CD4-positive, alpha-beta T cell treated with Interleukin-17A for 4 hours (primary cell): ENCODE measurements at places on chromosomes 2 and 18.

- no peak for DNase-seq
These were observed 204.2 kb downstream of the EN1 start for GRCh38 chr2:118643294-118643693.

DNA sequence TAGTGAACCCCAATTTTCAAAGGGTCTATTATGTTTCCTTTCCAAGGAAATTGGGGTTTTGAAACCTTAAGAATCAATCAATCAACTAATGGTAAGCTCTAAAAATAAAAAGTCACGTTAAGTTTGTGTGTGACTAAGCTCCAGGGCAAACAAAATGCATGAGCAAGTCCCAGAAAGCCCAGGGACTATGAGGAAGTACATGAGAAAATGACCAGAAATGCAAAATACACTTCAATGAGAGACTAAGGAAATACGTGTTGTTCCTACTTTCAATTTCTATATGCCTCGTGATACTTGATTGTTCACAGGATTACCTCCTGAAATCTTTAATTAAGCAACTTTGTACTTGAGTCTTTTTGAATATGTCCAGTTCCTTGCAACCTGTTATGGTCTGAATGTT, 684.4 kb upstream of the SYT4 start:
- DNase-seq = no peak

DNA sequence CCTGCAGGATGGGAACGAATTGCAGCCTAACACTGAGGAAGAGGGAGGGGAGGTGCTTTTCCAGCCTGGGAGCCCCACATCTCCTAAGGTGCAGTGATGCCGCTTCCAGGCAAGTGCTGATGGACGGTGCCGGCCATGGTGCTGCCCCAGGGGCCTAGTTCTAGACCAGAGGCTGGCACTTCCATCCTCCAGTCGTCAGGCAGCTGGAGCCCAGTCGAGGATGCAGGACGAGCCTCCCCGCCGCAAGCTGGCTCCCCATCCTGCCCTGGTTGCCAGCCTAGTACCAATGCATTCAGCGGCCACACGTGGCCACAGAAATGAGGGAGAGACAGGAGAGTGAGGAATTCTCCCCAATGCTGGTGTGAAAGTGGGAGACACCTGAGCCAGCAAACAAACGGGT, 413.5 kb downstream of the ZNF516 start:
- no peak for DNase-seq

DNA sequence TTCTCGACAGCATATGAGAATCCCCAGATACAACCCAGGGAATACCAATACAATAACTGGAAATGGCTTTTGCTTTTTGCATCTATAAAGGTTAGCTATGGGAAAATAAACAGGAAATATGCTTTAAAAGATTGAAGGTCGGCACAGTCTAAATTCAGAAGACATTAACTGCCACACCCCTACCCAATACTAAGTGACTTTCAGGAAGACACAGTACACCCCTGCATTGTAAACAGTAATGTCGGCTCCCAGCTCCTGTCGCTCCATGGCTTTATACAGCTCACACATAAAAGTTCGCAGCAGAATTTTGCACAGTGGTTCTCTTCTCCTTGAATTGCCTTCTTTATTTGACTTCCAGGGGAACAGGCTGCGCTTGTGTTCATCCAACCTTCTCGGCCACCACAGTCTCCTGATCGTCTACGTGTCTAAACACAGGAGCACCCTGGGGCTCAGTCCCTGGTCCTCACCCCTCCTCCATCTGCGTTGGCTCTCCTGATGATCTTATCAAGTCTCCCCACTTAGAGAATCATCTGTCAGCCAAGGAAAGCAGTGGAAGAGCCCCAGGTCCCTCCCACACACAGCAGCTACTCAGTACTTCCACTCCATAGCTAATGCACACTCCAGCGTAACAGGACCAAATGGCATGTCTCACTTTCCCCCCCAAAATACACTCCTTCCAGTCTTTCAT, 22.7 kb downstream of the CYB5A start:
- no peak for DNase-seq

DNA sequence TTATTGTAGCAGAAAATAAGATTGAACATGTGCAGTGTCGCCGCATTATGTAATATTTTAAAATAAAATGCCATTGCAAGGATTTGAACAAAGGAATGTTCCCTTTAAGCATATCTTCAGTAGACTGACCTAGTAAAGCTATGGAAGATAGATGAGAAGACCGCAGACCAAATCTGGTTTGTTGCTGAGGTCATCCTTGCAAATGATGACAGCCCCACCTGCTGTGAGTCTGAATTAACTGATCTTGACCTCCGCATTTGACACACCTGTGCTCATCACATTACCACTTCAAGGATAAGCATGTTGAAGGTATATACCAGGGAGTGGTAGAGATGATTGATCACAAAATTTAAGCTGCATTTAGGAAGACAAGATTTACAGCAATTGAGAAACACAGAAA, 96.2 kb downstream of the NYAP2 start:
- DNase-seq = no peak

GRCh38 chr2:224930124-224930523, 112.1 kb downstream of the DOCK10 start:
- peak; percentile 52 for DNase-seq

GRCh38 chr18:58362027-58362575, 266.8 kb downstream of the ALPK2 start:
- no peak for DNase-seq

- no peak for DNase-seq
These were observed 4.0 kb downstream of the PTGR3 start for GRCh38 chr18:75204732-75205513.

DNA sequence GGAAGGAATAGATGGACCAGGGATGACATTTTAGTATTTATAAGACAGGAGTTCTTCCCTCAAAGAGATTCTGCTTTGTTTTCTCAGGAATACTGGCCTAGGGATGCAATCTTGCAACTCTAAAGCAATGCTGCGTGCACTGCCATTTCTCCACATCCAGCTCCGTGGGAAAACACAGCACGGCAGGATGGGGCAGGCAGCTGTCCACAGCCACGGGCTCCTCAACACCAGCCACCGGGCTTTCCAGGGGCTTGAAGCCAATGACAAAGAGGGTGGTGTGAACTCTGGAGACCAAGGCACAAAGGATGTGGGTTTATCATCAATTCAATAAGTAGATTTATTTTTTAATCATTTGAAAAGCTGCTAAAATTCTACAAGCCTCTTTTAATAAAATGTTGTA, 49.3 kb downstream of the CABYR start:
- DNase-seq = no peak

DNA sequence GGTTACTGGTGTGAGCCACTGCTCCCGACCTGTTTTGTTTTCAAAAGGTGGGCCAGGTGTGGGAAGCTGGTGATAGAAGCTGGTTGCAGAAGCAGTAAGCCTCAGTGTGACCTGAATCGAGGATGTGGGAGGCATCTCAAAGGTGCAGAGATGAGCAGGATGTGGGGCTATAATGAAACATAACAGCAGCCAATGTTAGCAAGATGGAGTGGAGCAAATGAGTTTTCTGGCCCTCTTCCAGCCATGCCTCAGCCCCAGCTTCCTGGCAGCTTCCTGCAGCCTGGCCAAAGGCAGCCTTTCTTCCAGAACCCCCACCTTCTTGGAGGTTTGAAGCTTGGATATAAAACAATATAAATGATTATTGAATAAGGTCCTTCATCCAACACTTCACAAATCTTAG, 184.8 kb downstream of the NCK2 start:
- DNase-seq = peak; percentile 80

DNA sequence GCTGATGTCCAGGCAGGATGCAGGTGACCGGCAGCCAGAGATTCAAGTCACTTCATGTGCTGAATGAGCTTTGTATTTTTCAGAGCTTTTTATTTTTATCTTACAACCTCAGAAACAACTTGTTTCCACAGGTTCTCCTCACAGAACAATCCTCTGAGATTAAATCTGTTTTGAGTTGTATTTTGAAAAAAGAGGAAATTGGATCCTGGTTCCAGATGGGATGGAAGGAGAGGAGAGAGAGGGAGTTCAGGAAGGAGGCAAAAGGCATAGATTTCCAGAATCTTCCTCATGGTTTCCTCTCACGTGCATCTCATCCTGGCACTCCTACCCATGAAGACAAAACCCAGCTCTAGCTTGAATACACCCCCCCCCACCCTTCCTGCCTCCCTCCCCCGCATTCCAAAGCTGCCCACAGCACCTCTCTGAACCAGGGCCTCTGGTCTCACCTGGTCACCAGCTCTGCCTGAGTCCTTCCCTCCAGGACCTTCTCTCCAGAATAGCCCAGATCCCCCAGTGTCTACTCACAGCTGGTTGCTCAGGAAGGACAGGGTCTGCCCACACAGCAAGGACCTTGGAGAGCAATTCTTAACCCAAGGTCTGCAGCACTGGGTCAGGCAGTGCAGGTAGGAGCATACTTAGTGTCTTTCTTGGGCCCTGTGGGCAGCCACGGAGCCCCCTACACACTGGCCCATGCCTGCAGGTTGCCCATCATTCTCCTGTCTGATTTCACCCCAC, 104.7 kb downstream of the ZFP36L2 start:
- no peak for DNase-seq

DNA sequence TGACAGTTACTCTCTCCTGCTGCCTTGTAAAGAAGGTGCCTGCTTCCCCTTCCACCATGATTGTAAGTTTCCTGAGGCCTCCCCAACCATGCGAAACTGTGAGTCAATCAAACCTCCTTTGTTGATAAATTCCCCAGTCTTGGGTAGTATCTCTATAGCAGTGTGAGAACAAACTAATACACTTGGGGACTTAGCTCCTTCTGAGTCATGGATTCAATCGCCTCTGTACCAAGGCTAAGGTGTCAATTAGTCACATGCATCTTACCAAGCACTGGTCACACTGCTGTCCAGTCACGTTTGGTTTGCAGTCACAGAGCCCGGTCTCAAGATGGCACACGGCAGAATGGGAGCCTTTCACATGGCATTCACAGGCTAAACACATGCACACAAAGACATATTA, 100.6 kb downstream of the LAMA1 start:
- DNase-seq = no peak

DNA sequence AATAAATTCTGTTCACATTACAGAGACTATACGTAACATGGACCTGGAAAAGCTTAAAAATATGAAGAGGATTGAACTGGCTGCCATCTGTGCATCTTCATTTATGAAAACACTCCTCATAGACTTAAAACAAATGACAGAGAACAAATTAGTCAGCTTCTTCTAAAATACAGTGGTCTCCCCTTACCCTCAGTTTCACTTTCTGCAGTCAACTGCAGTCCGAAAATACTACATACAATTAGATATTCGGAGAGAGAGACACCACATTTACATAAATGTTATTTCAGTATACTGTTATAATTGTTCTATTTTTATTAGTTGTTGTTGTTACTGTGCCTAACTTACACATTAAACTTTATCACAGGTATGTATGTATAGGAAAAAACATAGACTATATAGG, 6.5 kb downstream of the RNF103 start:
- no peak for DNase-seq

DNA sequence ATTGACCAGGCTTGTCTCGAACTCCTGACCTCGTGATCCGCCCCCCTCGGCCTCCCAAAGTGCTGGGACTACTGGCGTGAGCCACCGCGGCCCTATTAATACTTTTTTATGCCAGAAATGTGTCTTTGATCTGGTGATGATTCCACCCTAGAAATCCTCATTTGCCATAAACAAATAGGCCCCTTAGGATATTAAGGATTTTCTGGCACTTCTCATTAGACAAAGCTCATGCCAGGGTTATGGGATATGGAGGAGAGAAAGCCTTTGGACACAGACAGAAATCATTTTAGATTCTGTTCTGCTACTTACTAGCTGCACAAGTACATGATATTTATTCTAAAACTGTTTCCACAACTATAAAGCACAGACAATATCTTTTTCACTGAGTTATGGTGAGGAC, 24.1 kb downstream of the SLC40A1 start:
- no peak for DNase-seq

DNA sequence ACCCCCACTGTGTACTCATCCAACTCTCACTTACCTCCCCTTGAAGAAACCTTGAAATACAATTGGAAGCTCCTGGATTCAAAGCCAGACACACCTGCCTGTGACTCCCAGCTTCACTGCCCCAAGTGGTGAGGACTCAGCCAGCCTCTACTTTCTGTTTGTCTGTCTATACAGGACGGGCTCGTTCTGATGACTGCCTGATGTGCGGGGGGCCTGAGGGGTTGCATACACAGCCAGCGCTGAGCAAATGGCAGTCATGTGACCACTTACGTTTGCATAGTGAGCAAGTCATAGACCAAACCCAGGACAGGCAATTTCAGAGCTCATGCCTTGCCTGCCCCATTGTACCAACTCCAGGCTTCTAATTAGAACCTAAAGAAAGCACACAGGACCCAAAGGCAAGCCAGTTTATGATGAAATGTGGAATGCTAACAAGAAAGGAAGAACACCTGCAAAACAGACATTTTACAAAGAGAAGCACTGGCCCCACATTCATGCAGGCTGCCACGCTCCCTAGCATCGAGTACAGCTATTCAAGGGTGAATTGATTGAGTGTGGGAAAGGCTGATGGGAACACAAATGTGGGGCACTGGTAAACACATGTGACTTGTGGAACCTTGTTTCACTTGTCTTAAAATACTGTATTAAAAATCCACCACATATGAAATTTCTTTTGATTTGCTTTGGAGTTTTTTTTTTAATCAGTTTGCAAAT, 137.8 kb downstream of the LNPK start:
- no peak for DNase-seq

- DNase-seq = no peak
These were observed 727.3 kb upstream of the PKDCC start for GRCh38 chr2:41320491-41320890.

DNA sequence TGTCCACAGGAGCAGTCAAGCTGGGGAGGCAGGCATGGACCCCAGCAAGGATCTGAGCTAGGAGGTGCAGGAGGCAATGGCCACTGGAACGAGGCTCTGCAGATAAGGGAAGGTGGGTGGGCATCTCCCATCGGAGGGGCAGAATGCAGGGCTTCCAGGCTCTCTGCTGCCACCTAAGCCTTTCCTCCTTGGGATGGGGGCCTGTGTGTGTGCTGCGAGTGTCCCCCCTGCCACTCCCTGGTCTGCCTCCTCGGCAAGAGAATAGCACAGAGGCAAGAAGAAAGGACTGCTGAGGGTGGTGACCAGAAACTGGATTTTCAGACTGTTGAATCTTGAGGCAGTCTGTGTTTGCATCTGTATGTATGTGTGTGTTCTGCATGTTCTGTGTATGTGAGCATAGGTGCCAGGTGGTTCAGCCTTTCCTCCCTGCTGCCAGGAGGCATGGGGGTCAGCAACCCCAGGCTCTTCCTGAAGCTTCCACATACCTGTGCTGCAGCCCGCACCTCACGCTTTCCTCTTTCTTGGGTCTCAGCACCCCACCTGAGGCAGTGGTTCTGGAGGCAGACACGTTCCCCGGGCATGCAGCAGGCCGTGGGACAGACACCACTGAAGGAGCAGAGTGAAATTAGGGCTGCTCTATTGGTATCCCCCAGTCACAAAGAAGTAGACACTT, 86.7 kb downstream of the EPAS1 start:
- no peak for DNase-seq

DNA sequence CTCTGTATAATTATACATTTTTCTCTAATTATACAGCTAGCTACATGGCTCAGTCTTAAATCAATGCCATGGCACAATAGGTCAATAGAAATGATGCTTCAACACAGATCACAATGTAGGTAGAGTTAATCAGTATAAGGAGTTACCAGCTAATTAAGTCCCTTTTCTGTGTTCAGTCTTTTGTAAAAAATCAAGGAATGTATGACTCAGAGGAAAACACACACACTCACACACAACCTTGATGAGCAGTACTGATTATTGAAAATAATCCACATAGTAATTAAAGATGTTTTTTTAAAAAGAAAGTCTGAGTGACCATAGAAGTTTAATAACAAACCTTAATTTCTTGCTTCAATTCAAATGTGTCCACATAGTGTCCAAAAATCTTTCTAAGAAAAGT, 691.3 kb downstream of the LRP1B start:
- no peak for DNase-seq

- DNase-seq = no peak
These were observed 90.0 kb upstream of the ERBB4 start for GRCh38 chr2:212628586-212628985.
